CD4-positive, alpha-beta memory T cell (primary cell): ENCODE measurements at places on chromosomes 2 and 18.

GRCh38 chr2:7525746-7526145 is 608.5 kb downstream of the RNF144A start:
- DNase-seq = no peak

DNA sequence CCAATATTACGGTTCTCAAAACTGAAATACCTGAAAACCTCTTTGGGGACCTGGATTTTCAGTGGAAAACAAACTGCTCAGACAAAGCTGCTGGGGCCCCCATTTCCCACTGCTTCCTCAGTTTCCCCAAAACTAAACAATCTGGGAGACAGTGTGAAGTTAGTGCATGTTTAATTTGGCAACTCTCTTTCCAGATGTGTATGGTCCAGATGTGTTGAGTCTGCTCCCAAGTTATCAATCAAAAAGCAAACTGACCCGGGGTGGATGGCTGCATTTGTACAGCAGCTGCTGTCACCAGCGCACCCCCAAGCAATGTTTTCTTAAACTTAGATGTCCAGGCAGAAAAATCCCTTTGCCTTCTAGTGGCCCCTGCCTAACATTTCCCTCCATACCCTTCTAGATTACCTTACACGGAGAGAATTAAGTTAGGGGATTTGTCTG is 136.9 kb downstream of the COPS8 start:
- DNase-seq = no peak

- no peak for DNase-seq
Observed at GRCh38 chr2:110847651-110848050, 115.3 kb downstream of the ACOXL start.

DNA sequence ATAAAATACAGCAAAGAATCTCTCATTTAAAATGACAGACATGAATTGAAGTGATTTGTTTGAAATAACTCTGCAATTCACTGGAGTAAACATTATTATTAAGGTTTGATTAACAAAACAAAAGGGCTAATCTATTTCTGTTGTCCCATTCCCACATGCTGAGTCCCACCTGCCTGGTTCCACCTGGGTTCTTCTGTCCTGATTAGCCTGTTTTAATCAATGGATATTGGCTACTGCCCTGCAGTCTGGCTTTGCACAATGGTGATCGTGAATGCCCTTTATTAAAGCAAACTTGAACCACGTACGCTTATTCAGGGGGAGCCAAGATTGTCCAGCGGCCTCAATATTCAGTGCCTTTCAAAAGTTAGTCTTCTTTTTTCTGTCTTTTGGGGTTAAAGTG is 72.8 kb upstream of the CDH19 start:
- DNase-seq = no peak

- no peak for DNase-seq
Observed at GRCh38 chr2:226447338-226448300, 352.0 kb downstream of the IRS1 start.

- DNase-seq = no peak
Observed at GRCh38 chr2:239290618-239291474, 110.0 kb downstream of the HDAC4 start.

DNA sequence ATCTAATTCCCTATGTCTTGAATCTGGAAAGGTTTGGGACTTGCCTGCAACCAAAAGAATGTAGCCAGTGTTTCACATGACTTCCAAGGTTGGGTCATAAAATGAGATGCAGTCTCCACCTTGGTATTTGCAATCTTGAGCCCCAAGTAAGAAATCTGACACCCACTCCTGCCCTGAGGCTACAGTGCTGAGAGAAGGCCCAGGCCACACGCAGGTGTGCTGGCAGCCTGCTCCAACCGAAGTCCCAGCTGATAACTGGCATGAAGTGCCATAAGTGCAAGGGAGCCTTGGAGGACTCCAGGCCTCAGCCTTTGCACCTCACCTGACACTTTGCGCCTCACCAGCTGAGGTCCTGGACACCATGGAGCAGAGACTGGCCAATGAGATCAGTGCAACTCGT is 182.7 kb downstream of the ANAPC1 start:
- DNase-seq = no peak

GRCh38 chr2:159913900-159914299 is 115.9 kb upstream of the CD302 start:
- DNase-seq = no peak

DNA sequence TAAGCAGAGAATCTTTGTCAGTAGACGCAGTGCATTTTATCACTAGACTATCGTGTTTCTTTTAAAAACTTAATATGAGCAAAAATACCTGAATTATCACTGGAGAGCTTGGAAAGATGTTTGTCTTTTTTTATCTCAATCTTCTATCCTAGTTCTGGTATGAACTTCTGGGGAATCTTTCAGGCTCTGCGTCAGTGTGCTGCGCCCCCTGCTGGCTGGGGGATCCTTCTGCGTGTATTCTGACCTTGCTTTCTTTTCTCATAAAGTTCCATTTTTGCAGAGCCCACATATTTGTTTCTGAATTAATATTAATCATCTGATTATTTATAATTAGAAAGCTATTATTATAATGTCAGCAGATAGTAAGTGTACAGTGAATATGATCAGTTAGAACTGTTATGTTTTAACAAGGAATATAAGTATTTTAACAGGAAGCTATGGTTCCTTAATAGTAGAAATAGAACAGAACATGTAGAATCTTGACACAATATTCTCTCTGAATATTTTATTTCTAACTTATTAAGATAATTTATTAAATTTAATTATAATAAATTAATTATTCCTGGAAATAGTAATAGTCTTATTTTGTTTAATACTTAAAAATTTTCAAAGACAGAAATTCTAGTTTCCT is 945.0 kb upstream of the CRIM1 start:
- DNase-seq = no peak

DNA sequence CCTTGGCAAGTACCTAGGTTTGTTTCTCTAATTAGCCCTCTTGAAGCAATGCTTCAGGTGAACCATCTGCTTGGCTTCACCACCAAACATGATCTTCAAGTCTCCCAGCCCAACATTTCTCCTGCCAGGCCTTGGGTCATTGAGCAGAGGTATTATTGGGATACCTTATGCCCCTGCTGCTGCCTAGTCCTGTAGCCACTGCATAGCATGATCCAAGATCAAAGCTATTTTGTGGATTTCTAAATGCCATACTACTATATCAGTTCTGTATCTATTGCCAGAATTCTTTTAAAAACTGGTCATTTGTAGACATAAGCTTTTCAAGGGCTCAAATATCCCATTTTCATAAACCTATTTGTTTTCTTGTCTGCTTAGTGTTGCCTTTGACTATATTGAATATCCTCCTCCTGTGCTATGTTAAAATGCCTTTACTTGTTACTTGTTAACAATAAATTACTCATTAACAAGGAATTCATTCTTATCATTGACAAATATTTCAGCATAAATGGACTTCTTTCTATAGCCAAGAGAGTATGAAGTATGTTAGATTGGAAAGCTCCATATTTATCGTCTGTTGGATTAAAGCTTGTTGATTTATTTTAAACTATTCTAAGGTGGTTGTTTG is 204.5 kb upstream of the RBBP8 start:
- DNase-seq = no peak

DNA sequence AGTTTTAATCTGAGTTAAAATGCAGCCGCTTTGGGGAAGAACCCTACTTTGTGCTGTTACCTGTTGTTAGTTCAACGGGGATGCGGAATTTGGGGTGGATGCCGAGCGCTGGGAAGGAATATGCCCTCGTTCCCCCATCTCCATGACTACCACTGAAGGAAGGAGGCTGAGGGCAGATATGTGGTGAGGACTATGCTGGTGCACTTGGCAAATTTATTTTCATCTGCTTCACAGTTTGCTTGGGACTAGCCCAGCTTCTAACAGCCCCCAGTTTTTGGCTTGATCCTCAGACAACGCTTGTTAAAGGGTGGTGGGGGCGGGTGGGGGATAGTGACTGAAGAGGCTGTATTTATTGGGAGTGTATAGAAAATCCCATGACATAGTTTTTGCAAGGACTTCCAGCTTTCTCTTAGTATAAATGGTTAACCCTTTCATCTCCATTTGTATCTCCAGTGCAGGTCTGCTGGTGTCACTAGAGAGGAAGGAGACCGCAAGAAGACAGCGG is 100.8 kb downstream of the COLEC12 start:
- no peak for DNase-seq

- no peak for DNase-seq
Observed at GRCh38 chr2:19823507-19823906, 78.3 kb downstream of the TTC32 start.

DNA sequence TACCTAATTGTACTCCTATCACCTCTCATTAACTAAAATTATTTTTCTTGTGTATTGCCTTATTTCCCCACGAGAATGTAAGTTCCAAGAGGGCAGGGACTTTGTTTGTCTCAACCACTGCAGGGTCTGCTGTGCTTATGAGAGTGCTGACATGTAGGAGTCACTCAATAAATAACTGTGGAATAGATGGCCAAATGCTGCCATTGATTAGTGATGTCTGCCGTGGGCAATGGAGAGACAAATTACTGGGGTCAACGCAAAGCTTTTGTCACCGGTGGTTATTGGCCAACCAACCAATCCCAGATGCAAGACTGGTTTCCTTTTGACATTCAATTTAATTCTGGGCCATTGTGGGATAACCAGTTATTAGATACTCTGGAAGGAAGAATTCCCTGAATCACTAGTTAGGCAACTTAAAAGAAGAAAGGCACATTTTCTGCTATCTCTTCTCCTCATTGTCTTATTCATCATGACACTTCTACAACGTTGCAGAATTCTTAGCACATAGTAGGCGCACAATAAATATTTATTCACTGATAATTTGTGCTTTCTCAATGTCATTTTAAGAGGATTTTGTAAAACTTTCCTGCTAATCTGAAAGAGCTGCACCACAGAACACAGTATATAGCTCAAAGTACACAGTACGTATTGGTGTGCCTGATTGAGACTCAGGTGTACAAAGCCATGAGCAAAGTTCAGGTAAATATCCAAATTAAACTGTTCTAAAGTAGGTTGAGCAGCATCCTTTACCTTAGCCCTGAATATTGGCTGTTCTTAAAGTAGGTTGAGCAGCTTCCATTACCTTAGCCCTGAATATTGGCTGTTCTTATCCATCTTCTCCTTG is 95.9 kb downstream of the ACTR3 start:
- no peak for DNase-seq

DNA sequence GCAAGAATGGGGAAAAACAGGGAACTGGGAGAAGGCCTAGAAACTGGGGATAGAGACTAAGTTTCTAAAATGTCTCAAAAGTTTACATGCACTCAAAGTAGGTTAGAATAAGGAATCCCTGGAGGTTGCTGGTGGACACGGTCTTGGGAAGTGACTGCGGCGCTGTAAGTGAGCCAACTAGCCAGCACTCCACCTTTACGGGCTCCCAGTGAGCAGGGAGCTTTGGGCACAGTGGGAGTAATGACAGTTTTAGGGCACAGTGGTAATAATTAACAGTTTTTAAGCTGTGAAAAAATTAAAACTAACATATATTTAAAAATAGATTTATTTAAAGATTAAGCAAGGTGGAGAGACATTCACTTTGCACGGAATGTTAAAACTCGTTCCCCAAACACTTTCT is 20.9 kb upstream of the CD302 start:
- DNase-seq = no peak

GRCh38 chr2:56515399-56515798 is 331.6 kb downstream of the CCDC85A start:
- DNase-seq = no peak

DNA sequence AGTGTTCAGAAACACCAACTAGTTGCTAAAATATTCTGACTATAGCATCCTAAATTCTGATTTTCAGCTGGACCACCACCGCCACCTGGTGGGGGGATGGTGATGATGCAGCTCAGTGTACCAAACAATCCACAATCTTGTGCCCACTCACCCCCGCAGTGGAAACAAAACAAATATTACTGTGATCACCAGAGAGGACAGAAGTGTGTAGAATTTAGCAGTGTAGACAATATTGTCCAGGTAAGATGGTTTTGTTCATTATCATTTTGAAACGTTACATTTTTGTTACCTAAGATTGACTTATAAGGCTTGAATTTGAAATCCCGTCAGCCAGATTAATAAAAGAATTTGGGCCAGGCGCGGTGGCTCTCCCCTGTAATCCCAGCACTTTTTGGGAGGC is 31.7 kb upstream of the UBXN4 start:
- peak; percentile 57 for DNase-seq

GRCh38 chr2:229410946-229411345 is 139.9 kb upstream of the PID1 start:
- no peak for DNase-seq

- no peak for DNase-seq
Observed at GRCh38 chr2:41111836-41112627, 660.1 kb upstream of the SLC8A1 start.

DNA sequence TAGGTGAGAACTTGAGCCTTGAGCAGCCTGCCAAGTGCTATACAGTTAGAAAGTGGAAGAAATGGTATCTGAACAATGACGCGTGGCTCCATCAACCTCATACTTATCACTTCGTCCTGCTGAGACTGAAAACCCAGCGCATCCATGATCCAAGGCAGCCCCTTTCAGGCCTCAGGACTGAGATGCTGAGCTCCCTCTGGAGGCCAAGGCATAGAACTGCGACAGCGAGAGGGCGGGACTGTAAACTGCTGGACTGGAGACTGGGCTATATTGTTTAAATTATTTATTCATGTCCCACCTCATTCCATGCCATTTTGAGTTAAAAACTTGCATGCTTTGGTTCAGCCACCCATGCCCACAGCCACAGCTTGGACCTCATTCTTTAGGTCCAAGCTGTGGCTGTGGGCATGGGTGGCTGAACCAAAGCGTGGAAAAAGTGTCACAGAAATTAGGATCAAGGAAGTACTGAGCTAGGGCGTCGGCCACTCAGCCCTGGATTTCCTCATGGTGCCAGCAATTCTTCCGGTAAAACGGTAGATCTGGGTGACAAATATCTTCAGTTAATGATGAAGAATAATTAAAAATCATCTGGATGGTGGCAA is 195.5 kb downstream of the L3MBTL4 start:
- DNase-seq = no peak

- no peak for DNase-seq
Observed at GRCh38 chr2:219675221-219675620, 47.8 kb downstream of the SLC4A3 start.

DNA sequence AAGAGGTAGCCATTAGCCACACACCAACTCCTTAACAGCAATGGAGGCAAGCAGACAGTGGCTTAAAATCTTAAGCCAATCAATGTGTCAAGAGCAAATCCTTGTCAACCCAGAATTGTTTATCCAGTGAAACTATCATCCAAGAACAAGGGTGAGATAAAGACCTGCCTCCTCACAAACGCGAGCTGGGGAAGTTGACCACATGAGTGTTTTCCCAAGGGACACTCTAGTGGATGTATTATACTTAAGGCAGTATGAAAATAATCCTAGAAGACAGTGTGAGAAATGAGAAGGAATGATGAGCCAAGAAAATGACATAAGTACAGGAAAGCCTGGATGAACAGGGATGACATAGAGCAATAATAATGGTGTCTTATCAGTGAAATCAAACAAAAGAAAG is 209.6 kb downstream of the TWIST2 start:
- DNase-seq = no peak

DNA sequence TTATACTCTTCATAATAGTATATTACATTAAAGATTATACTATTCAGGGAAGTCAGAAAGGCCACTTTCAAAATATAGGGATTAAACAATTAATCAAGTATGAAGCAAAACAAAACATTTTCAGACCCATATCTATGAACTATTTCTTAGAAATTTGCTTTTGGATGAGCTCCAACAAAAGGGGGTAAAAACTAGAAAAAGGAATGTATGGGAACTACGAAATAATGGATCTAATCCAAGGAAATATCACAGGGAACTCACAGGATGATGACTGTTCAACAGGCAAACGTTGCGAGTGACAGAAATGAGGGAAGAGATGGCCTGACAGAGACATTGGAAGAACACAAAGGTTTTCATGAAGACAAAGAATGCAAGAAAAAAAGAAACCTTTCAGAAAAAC is 27.9 kb downstream of the G6PC2 start:
- no peak for DNase-seq

- DNase-seq = no peak
Observed at GRCh38 chr18:71725256-71725655, 818.9 kb downstream of the CBLN2 start.
